ENCODE measurements at places on chromosomes 7 and 10. TPM values are rescaled to one million over a fixed set of nuclear protein-coding genes. Genes with fewer than 3 reads are reported as not detected.

PTEN gene
- 50.6 TPM for total RNA-seq

CCDC172 gene
- total RNA-seq, result not detected

GRCh38 chr10:19003341-19003740, 45.3 kb upstream of the MALRD1 start:
- H3K4me1 ChIP-seq, result no peaks in the 10 kb centered on the region
- no peak overlapping the region for H3K4me3 ChIP-seq
- no peak for DNase-seq
- H3K36me3 ChIP-seq, result no peaks in the 10 kb centered on the region
- no peaks in the 10 kb centered on the region for H3K27me3 ChIP-seq
- no peak overlapping the region for H3K27ac ChIP-seq

GRCh38 chr10:91745090-91745831, 53.0 kb upstream of the TNKS2 start:
- peak; percentile 89 for DNase-seq
- no peaks in the 10 kb centered on the region for H3K36me3 ChIP-seq
- H3K4me3 ChIP-seq, result no peak overlapping the region
- H3K27ac ChIP-seq, result no peak overlapping the region
- no peaks in the 10 kb centered on the region for H3K27me3 ChIP-seq

GRCh38 chr10:128973221-128973620, 493.8 kb upstream of the MGMT start:
- no peak for DNase-seq
- H3K4me3 ChIP-seq, result no peak overlapping the region
- H3K4me1 ChIP-seq, result no peaks in the 10 kb centered on the region
- no peaks in the 10 kb centered on the region for H3K36me3 ChIP-seq
- no peaks in the 10 kb centered on the region for H3K27me3 ChIP-seq

HDAC9 gene
- 2.0 TPM for total RNA-seq

DNA sequence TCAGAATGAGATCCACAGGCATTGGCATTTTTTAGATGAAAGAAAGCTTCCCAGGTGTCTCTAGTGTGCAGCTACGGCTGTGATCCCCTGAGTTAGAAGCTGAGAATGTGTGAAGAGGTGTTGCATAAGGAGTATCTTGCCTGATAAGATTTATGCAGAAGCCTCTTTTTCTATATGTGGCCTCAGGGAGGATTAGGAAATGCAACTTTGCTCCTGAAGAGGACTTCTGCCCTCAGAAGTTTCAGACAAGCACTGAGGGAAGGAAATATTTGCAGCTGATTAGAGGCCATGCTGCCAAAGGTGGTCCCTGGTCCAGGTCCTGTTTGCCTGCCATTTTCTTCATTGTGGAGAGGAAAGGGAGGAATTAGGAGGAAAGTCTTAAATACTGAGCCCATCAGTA, 551.8 kb downstream of the PHTF2 start:
- H3K27ac ChIP-seq, result no peak overlapping the region
- peaks cover 16% of the 10 kb centered on the region for H3K4me1 ChIP-seq
- no peak for DNase-seq
- peak overlapping the region; percentile 7 for H3K4me3 ChIP-seq
- no peaks in the 10 kb centered on the region for H3K36me3 ChIP-seq

DNA sequence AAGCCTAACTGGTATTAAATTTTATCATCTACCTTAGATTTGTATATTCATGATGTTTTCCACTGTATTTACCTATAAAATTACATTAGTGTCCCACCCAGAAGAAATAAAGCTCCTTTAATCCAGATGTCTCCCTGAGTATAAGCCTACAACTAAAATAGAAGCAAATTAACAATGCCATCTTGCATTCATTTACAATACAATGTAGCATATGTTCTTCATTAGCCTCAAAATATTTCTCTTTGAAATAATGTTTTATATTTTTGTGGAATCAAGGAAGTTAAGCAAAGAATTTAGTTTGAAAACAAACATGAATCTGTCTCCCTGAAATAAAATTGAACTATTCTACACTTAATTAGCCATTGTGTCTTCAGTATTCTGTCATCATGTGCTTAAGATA, 112.3 kb downstream of the CACNA2D1 start:
- H3K4me3 ChIP-seq, result no peak overlapping the region
- H3K36me3 ChIP-seq, result no peaks in the 10 kb centered on the region
- H3K27me3 ChIP-seq, result no peaks in the 10 kb centered on the region
- no peak overlapping the region for H3K27ac ChIP-seq
- no peaks in the 10 kb centered on the region for H3K4me1 ChIP-seq

- no peaks in the 10 kb centered on the region for H3K27me3 ChIP-seq
- H3K4me3 ChIP-seq, result no peak overlapping the region
- H3K27ac ChIP-seq, result peak overlapping the region; percentile 57
- H3K36me3 ChIP-seq, result no peaks in the 10 kb centered on the region
Measured at GRCh38 chr7:148622887-148623585, 32.5 kb downstream of the C7orf33 start.

PPP1R17 gene
- total RNA-seq, result 0.36 TPM

DNA sequence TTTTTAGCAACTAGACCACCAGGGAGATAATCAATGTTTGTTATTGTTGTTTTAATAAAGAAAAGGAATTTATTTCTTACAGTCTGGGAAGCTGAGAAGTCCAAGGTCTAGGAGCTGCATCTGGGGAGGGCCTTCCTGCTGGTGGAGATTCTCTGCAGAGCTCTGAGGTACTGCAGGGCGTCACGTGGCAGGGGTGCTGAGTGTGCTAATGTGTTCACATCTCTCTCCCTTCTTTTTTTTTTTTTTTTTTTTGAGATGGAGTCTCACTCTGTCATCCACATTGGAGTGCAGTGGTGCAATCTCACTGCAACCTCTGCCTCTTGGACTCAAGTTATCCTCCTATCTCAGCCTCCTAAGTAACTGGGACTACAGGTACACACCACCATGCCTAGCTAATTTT, 150.9 kb upstream of the TRIM24 start:
- no peak for DNase-seq
- peaks cover 3% of the 10 kb centered on the region for H3K4me1 ChIP-seq
- H3K27me3 ChIP-seq, result no peaks in the 10 kb centered on the region
- no peak overlapping the region for H3K27ac ChIP-seq
- H3K4me3 ChIP-seq, result no peak overlapping the region

ADCYAP1R1 gene
- 0.99 TPM for total RNA-seq

DNA sequence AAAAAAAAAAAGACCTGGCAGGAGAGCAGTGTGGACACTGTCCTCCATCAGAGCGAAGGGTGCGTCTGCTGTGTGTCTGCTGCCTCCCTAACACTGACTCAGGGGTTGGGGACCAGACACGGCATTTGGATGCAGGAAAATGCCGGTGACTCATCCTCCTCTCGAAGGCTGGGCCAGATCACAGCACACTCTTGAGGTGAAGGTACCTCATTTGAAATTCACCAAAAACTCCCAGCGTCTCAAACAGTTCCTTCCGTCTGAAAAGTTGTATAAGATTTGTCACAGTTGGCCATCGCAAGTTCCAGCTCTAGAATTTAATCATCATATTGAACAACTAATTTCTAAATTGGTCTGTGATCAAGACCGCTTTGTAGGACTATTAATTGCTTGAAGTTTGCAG, 118.1 kb upstream of the LYZL2 start:
- H3K27me3 ChIP-seq, result no peaks in the 10 kb centered on the region
- H3K4me1 ChIP-seq, result no peaks in the 10 kb centered on the region
- no peak for DNase-seq

ASB13 gene
- total RNA-seq, result 8.1 TPM

GRCh38 chr10:111593578-111593977, 516.7 kb downstream of the ADRA2A start:
- no peaks in the 10 kb centered on the region for H3K36me3 ChIP-seq
- H3K4me3 ChIP-seq, result no peak overlapping the region
- H3K4me1 ChIP-seq, result no peaks in the 10 kb centered on the region
- H3K27ac ChIP-seq, result no peak overlapping the region

- H3K27me3 ChIP-seq, result no peaks in the 10 kb centered on the region
- DNase-seq, result no peak
- no peaks in the 10 kb centered on the region for H3K36me3 ChIP-seq
- H3K27ac ChIP-seq, result no peak overlapping the region
Measured at GRCh38 chr7:27955596-27955995, 215.6 kb downstream of the TAX1BP1 start.

UNC5B gene
- total RNA-seq, result 9.7 TPM

DNA sequence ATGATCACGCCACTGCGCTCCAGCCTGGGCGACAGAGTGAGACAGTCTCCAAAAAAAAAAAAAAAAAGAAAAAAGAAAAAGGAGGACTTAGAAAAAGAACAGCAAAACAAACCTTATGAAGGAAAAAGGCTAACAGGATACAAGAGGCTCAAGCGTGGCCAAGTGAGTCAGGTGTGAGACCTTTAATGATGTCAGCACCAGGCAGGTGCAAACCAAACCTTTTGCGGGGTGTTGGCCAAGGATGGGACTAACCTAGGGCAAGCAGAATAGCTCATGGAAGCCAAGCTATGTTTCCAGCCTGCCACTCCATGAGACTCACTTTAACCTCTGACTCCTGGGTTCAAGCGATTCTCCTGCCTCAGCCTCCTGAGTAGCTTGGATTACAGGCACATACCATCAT, 11.3 kb upstream of the GNA12 start:
- H3K36me3 ChIP-seq, result no peaks in the 10 kb centered on the region
- DNase-seq, result no peak
- no peaks in the 10 kb centered on the region for H3K27me3 ChIP-seq
- no peak overlapping the region for H3K27ac ChIP-seq

GPR85 gene
- not detected for total RNA-seq

DNA sequence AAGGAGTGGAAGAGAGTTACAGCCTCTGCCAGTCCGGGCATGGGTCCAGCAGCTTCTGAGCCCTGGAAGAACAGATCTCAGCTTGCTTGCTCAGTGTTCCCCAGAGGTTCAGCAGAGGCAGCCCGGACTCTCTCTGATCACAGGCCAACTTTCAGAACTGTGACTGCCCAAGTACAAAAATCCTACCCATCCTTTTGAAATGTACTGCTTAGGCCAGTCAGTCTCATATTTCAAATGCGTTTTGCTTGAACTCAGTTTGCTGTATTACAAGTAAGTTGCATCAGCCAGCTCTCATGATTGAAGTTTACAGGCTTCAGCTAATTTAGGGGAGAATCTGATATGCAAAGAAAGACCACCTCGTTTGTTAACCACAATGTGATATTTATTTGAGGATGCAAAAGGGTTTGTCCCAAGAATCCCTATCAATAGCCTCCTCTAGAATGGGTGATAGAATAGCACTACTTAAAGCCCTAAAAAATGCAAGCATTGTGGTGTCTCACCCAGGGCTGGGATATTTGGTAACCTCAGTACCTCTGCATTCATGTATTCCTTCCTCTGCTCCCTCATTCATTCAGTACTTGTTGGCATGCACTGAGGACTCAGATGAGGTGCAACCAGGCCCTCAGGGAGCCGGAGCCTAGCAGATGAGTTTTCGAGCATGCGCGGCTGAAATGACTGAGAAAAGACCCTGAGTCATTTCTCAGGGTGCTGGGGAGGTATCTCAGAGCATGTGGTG, 7.0 kb downstream of the AIMP2 start:
- H3K27ac ChIP-seq, result no peak overlapping the region
- no peaks in the 10 kb centered on the region for H3K27me3 ChIP-seq
- no peaks in the 10 kb centered on the region for H3K4me1 ChIP-seq
- H3K4me3 ChIP-seq, result no peak overlapping the region

FAM25G gene
- not detected for total RNA-seq

DNA sequence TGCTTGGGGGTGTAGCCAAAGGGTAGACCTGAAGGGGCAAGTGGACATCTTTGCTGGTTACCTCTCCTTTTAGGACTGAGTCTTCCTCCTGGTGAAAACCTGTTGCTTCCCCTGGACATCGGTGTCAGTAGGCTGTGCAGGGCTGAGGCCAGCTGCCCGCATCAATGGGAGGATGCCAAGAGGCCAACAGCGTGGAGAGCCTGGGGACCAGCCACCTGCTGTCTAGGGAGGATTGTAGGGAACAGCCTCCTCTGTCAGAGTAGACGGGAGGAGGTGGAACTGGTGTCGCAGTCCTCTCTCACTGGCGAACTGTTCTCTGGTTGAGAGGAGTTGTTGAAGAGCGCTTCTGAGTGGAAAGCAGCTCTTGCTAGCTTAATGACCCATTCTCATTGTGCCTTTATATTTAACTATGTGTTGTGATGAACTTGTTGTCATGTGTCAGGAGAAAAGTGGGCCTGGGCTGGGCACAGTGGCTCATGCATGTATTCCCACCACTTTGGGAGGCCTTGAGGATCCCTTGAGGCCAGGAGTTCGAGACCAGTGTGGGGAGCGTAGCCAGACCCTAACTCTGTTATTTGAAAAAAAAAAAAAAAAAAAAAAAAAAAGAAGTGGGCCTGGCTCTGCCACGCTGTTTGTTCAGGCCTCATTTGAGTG, 1.8 kb downstream of the SUFU start:
- no peak overlapping the region for H3K27ac ChIP-seq
- DNase-seq, result no peak
- H3K36me3 ChIP-seq, result peaks cover 15% of the 10 kb centered on the region
- H3K4me3 ChIP-seq, result peak overlapping the region; percentile 92

DNA sequence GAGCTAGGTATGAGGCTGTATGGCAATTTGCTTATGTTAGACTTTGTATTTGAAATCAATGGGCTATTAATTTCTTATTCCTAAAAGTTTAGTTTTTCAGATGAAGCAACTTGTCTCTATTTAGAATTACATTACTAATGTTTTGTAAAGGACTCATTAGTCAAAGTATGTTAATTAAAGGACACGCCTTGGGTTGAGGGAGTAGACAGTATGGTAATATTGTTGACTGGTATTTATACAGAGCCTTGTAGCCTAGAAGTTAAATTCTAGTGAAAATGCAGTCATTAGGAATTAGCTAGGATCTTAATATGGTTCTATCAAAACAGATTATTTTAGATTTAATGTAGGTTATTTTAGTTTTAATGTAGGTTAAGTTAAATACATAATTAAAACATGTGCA, 6.2 kb downstream of the CDK14 start:
- H3K36me3 ChIP-seq, result no peaks in the 10 kb centered on the region
- H3K27me3 ChIP-seq, result peaks cover 9% of the 10 kb centered on the region
- no peak for DNase-seq
- H3K27ac ChIP-seq, result no peak overlapping the region
- H3K4me1 ChIP-seq, result peaks cover under 1% of the 10 kb centered on the region
- H3K4me3 ChIP-seq, result no peak overlapping the region

DNA sequence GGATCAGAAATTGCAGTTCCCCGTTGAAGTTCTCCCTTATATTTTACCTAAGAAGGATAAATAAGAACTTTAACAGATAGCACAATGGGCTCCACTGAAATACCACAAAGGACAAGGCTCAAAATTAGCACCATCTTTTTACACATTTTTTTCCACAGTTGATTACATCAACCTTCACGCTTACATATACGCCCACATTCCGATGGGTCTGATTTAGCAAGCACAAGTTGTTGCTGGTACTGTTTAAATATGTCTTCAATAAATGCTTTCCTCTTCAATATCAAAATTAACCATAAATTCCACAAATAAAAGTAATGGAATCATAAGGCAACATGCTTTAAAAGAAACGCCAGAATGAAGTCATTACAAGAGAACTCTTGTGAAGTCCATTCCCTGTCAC, 79.5 kb downstream of the NEBL start:
- no peaks in the 10 kb centered on the region for H3K27me3 ChIP-seq
- H3K4me1 ChIP-seq, result no peaks in the 10 kb centered on the region
- DNase-seq, result no peak

ADAMTS14 gene
- 0.79 TPM for total RNA-seq

CCDC126 gene
- 14.7 TPM for total RNA-seq

GRCh38 chr10:25261110-25261509, 86.3 kb downstream of the GPR158 start:
- H3K4me3 ChIP-seq, result no peak overlapping the region
- no peak for DNase-seq
- H3K36me3 ChIP-seq, result no peaks in the 10 kb centered on the region
